ENCODE measurements at places on chromosomes 3 and 15.

- no peak for DNase-seq
- H3K27me3 ChIP-seq = no peaks in the 10 kb centered on the region
- no peaks in the 10 kb centered on the region for H3K4me1 ChIP-seq
- no peak overlapping the region for H3K4me3 ChIP-seq
- no peak overlapping the region for H3K27ac ChIP-seq
Measured at GRCh38 chr3:57673156-57673555, 19.7 kb downstream of the DENND6A start.

DNA sequence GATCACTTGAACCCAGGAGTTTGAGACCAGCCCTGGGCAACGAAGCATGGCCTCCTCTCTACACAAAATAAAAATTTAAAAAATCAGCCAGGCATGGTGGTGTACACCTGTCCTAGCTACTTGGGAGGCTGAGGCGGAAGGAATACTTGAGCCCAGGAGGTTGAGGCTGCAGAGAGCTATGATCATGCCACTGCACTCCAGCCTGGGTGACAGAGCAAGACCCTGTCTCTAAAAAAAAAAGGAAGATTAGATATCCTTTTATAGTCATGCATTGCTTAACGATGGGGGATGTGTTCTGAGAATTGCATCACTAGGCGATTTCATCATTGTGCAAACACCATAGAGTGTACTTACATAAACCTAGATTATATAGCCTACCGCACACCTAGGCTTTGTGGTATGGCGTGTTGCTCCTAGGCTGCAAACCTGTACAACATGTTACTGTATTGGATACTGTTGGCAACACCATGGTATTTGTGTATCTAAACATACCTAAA is 12.6 kb downstream of the ALAS1 start:
- no peak overlapping the region for H3K4me3 ChIP-seq
- H3K4me1 ChIP-seq = peaks cover 1% of the 10 kb centered on the region
- H3K36me3 ChIP-seq = peaks cover 100% of the 10 kb centered on the region
- no peaks in the 10 kb centered on the region for H3K27me3 ChIP-seq

DNA sequence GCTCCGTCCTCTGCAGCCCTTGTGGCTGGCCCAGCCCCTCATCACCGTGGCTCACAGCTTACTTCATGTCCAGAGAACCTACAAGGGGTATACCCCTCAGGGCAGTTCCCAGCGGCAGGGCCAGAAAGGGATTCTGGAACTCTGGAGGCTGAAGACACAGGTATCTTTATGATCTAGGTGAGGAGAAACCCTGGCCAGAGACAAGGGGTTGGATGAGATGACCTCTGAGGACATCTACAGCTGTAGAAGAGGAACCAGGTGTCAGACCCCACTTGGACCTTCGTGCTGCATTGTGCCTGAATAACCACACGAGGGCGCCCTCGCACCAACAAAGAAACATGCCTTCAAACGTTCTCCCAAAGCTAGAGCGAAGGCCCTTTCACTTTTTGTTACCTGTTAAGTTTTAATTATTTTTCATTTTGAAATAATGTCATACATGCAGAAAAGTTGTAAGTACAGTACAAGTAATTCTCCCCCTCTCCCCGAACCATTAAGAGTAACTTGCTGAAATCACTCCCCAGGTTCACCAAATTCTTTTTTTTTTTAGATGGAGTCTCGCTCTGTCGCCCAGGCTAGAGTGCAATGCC is 118.7 kb upstream of the SMAD3 start:
- H3K36me3 ChIP-seq = no peaks in the 10 kb centered on the region
- H3K27ac ChIP-seq = no peak overlapping the region
- no peak overlapping the region for H3K4me3 ChIP-seq
- H3K27me3 ChIP-seq = no peaks in the 10 kb centered on the region
- H3K4me1 ChIP-seq = peaks cover 4% of the 10 kb centered on the region

DNA sequence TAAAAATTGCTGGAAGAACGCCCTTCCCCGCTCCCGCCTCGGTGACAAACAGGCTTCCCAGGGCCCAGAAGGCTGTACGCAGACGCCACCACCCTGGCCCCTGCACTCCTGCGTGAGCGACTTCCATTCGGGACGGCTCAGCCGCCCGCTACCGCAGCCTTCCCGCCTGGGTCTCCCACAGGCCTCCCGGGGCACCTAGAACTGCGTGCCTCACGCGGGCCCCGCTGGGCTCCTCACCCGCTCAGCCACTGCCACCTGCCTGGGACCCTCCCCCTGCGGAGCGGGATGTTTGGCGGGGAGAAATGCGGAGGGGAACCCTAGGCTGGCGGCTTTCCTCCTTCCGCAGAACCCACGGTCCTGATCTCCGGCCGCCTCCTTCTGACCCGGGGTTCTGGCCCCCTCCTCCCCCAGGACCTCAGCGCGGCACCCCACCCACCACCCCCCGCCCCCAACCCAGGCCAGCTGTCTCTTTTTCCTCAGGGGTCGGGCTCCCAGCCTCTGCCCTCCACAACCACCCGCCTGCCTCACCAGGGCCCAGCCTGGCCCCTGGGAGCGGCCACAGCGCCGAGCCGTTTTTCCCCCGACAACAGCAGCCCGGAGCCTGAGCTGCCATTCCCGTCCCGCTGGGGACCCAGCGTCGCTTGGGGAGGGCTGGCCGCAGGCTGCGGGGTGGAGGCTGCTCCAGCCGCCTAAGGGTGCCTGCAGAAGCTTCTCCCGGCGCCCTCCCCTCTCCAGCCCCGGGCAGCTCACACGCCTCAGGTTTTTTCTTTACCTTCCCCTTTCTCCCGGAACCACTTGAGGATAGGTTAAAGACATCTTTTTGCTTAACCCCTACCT is 27.6 kb upstream of the RAB7A start:
- no peaks in the 10 kb centered on the region for H3K4me1 ChIP-seq
- peak overlapping the region; percentile 76 for H3K4me3 ChIP-seq
- no peaks in the 10 kb centered on the region for H3K27me3 ChIP-seq
- H3K27ac ChIP-seq = peak overlapping the region; percentile 82
- DNase-seq = peak; percentile 48

DNA sequence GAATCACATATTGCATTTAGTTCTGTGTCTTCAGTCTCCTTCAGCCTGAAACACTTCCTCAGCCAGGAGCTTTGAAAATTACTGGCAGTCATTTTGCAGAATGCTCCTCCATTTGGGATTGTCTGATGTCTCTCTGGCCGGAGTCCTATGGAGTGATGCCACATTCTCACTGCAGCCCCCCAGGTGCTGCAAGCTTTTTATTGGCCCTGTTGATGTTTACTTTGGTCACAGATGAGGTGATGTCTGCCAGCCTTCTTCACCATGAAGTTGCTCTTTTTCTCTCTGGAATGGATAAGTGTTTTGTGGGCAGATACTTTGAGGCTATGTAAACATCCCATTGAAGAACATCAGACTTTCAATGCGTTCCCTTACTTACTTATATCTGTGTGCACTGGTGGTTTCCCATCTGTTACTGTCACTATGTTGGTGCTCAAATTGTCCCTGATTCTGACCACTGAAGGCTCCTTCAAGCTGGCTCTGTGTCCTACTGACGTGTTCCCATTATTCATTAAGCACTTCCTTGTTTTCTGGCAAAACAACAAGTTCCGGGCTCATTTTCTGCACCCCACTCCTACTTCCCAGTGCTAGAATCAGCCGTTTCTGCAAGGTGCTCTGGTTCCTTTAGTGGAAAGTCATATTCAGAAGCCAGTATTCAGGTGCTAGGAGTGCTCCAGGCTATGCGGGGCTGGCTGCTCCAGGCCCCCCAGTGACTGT is 1.4 kb upstream of the CLEC3B start:
- no peaks in the 10 kb centered on the region for H3K36me3 ChIP-seq
- H3K27me3 ChIP-seq = peaks cover 15% of the 10 kb centered on the region
- H3K4me3 ChIP-seq = no peak overlapping the region
- DNase-seq = no peak

Measured in psoas muscle (tissue), 8 donors.